ENCODE measurements at places on chromosomes 16 and 17. TPM values are rescaled to one million over a fixed set of nuclear protein-coding genes. Genes with fewer than 3 reads are reported as not detected.

GRCh38 chr16:3101841-3102470 lies 2.9 kb upstream of the ZSCAN10 start:
- peak; percentile 64 for DNase-seq

- no peak for DNase-seq
Measured at GRCh38 chr16:89407925-89408300, 82.4 kb downstream of the ANKRD11 start.

- no peak for DNase-seq
Measured at GRCh38 chr16:48383009-48383876, 2.0 kb downstream of the SIAH1 start.

DNA sequence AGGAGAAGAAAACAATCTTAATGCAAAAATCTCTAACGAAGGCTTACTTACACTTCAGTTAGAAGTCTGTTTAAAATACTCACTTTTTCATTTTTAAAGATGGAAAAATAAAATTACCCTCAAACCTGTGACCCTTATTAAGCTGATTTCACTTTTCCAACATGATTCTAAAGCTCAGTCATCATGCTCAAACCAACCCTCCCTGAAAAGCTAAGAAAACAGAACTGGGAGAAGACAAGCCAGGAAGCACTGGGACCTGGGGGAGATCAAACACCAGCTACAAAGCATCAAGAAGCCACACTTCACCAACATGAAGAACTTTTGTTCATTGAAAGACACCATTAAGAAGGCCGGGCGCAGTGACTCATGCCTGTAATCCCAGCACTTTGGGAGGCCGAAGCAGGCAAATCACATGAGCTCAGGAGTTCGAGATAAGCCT lies 88.8 kb downstream of the LITAF start:
- DNase-seq = no peak

RBFOX1 gene
- not detected for total RNA-seq

BEAN1 gene
- total RNA-seq = not detected

DNA sequence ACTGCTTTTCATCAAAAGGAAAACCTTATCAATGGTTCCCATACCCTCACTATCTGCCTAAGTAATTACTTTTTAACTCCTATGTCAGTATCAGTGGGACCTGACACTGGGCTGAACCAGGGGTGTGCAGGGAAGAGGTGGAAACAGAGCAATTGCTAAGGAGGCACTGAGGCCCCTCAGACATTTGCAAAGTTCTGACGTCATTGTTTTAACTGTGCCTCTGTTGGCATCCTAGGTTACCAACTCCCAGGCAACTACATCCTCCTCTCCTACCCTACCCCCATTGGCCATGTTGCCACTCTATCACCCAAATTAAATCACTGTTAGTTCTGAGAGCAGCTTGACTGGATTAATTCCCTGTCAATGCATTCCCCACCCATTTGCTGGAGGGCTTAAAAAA lies 8.0 kb upstream of the WWOX start:
- no peak for DNase-seq

CCL5 gene
- total RNA-seq = 825 TPM

GRCh38 chr17:39151943-39152818 lies 744 bp upstream of the PLXDC1 start:
- DNase-seq = peak; percentile 63

ADGRG3 gene
- total RNA-seq = 16.6 TPM

GRCh38 chr17:1082579-1082978 lies 85.7 kb downstream of the TIMM22 start:
- no peak for DNase-seq

ZNF207 gene
- total RNA-seq = 428 TPM

ARMC5 gene
- 22.8 TPM for total RNA-seq

DNA sequence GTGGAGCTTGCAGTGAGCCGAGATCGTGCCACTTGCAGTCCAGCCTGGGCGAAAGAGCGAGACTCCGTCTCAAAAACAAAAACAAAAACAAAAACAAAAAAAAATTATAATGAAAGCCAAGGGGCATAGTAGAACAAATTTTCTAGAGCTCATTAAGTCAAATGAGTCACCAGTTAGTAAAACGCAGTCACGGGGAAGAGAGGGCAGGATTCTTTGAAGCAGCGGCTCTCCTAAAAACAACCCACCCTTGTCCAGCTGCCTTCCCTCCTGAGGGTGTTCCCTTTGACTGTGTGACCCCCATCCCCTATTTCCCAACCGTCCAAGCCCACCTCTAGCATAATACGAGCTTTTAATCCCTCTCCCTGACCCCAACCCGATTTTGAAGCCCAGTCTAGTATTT lies 44.1 kb upstream of the STH start:
- DNase-seq = no peak

GRCh38 chr17:44331249-44331760 lies 6.7 kb upstream of the SLC25A39 start:
- peak; percentile 57 for DNase-seq

- DNase-seq = no peak
Measured at GRCh38 chr16:85869785-85870558, 29.0 kb upstream of the IRF8 start.

DNA sequence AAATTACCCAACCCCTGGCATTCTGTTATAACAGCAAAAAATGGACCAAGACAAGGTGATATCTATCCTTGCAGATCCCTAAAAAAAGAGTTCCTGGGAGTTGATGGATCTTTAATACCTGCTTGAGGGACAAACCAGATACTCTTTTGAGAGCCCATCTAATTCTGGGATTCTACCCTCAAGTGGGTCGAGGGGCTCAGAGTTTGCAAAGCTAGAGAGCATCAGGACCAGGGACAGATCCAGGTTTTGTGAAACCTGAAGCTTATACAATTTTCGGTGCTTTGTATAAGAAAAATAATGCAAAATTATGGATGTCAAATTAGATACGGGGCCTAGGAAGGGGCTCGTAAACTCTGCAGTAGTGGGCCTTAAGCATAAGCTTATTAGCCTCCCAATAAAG lies 130.5 kb upstream of the CRHR1 start:
- DNase-seq = no peak

OTOA gene
- total RNA-seq = not detected

- no peak for DNase-seq
Measured at GRCh38 chr17:13835151-13835550, 233.4 kb upstream of the HS3ST3A1 start.

GRCh38 chr16:86455116-86455515 lies 55.2 kb upstream of the FOXF1 start:
- no peak for DNase-seq

- no peak for DNase-seq
Measured at GRCh38 chr17:74307984-74308773, 17.8 kb upstream of the KIF19 start.

DNA sequence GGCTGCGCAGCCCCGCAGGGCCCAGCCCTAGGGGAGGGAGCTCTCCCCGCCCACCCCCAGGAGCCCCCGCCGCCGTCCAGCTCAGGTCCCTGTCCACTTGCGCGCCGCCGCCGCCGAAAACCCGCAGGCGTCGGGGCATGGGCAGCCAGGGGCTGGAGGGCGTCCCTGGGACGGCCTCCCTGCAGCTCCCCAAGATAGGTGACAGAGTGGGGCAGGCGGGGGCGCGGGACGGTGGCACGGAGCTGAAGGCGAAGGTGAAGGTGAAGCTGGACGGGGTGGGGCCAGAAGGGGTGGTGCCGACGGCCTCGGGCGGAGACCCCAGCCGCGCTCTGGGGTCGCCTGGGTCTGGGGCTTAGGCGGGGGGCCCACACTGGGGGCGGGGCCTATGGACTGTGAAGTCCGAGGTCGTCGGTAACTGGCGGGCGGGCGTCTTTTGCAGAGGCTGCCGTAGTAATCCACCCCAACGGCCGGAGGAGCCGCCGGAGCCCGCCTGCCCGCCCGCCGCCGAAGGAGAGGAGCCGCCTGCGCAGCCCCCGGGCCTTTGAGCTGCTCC lies 27.2 kb downstream of the SREBF1 start:
- no peak for DNase-seq

DNA sequence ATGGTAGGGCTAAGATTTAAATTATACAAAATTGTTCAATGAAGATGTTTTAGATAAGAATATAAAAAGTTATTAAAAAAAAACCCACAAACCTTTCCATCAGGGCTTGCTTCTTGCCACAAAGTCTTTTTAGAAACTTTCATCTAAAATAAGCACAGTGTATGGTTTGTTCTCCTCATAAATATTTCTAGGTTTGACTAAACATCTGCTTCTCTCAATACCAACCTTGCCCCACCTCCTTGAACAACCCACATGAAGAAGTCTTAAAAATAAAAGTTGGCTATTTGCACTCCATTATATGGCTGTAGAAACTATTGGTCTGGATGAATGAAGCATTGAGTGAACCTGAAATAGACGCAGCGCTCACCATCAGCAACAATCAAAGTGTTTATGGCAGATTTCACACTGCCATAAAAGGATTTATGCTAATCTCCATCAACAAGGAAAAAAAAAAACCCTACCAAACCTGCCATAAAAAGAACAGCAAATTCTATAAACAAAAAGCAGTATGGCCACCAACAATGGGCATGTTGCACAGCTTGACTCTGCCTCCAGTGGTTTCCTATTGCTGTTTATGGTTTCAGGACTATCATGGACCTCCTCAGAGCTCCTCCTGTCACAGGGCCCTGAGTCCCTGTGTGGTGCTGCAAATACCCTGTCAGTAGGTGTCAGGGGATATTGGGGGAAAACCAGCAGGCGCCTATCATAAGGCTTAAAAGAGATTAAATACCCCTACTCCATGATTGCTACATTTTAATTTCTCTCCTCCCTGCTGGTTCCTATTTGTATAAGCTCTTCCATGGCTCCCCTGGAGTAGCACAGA lies 37.6 kb downstream of the SNX11 start:
- DNase-seq = no peak

CEP131 gene
- total RNA-seq = 11.4 TPM

DNA sequence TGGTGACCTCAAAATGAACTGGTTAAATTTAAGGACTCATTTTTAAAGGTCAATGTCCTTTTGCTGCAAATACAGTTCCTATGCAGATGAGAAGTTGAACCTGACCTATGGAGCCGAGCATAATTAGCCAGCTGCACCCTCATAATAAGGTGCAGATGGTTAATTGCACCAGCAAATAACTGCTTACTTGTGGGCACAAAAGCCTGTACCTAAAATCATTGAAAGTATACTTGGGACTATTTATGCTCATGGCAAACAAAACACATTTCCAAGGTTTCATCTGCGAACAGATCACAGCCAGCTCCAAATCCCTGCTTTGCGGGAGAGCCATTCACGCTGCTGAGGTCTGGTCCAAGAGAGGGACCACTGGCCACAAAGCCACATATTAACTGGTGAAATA lies 13.0 kb downstream of the HYDIN start:
- DNase-seq = no peak

DNA sequence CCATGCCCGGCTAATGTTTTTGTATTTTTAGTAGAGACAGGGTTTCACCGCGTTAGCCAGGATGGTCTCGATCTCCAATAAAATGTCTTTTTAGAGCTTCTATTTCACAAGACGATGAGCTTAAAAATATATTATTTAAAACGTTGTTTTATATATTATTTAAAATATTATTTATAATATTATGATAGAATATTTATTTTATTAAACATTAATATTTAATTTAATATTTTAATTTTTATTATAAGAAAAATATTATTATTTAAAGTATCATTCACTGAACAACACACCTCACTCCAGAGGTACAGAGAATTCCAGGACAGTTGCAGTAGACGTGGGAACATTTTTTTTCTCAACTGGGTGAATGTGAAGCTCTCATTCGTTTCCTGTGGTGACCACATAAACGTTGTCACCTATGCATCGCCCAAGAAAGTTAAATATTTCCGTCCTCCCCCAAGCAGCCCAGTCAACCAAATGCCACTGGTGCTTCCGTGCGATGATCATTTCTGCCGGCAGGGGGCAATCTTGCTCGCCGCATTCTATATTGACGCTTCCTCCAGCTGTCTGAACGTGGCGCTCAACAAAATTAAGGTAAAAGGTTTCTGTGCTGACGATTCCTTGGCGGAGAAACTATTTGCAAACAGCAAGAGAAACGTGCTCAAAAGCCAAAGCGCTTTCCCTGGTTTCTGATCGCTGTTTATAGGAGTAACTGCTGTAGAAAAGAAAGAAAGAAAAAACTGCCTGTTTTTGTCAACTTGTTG lies 41.7 kb upstream of the PRSS54 start:
- DNase-seq = peak; percentile 87

GRCh38 chr17:32840241-32840640 lies 36.7 kb downstream of the MYO1D start:
- DNase-seq = no peak

- DNase-seq = no peak
Measured at GRCh38 chr16:59634951-59635350, 900.8 kb upstream of the GOT2 start.

GRCh38 chr16:23384878-23385277 lies 68.1 kb downstream of the COG7 start:
- DNase-seq = no peak

- no peak for DNase-seq
Measured at GRCh38 chr17:80894726-80895125, 96.9 kb upstream of the CHMP6 start.

MARVELD3 gene
- total RNA-seq = not detected

DNA sequence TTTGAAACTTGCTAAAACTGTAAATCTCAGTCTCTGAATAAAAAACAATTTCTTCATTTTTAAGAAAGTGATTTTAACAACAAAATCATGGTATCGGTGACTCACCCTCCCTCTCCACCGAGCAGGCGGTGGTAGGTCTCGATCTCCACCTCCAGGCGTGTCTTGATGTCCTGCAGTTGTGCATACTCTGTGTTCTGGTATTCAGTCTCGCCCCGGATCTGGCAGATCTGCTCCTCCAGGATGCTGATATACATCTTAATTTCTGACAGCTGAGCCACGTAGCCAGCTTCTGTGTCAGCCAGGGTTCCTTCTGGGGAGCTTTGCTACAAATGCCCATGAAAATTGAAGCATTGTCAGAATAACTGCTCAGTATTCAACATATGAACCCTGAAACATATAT lies 15.4 kb upstream of the KRT24 start:
- no peak for DNase-seq

GRCh38 chr16:68503334-68503733 lies 35.8 kb upstream of the ZFP90 start:
- no peak for DNase-seq

DNA sequence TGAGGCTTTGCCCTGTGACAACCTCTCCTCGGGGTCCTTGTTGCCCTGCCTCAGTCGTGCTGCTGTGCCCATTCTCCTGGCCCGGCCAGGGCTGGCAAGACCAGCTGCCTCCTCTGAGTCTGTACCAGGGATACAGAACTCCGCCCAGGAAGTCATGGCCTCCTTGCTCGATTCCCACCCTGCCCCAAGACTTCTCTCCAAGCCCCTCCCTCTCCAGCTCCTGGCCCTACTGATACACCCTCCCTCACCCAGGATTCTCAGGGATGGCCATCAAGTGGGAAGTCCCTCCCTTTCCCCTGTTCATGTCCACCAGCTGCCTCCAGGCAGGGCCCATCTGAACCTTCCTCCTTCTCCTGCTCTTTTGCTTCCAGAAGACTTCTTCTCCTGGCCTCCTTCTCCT lies 11.2 kb upstream of the TMEM208 start:
- no peak for DNase-seq

- DNase-seq = no peak
Measured at GRCh38 chr16:797120-797420, 3.5 kb downstream of the GNG13 start.

SLFN11 gene
- total RNA-seq = 22.9 TPM

ABCA10 gene
- 2.3 TPM for total RNA-seq

DNA sequence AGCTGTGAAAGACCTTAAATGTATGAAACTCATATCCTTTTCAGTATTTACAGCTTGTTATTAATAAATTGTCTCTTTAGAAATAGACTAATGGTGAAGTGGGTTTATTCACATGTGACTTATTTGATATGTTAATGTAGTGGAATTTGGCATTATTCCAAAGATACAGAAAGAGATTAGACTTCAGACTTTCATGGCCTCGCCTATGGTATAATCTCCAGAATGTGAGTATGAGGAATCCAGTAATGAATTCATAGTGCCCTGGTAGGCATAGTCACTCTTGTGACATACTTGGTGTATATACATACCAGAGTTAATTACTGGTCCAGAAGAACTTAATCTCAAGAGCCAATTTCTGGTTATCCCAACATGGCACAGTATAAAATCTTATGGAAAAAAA lies 72.7 kb downstream of the OMG start:
- no peak for DNase-seq

All from natural killer cell (primary cell).